Left lung (tissue), 14 donors: ENCODE measurements at places on chromosomes 3 and 15. TPM values are rescaled to one million over a fixed set of nuclear protein-coding genes. Genes with fewer than 3 reads are reported as not detected.

The ADGRG7 gene
- total RNA-seq = not detected

The FAM107A gene
- 9.2 TPM for total RNA-seq

The LTF gene
- 113 TPM for total RNA-seq

The HIGD2B gene
- 0.24 TPM for total RNA-seq

The SH2D7 gene
- total RNA-seq = not detected

The LIPH gene
- 76.0 TPM for total RNA-seq

DNA sequence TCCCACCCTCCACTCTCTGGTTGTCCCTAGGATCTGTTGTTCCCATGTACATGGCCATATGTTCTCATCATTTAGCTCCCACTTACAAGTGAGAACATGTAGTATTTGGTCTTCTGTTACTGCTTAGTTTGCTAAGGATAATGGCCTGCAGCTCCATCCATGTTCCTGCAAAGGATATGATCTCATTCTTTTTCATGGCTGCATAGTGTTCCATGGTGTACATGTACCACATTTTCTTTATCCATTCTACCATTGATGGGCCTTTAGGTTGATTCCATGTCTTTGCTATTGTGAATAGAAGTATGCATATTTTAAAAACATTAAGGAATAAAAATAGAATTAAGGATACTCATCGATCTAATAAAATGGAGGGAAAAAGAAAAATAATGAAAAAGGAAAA, 278.4 kb downstream of the MBNL1 start:
- no peak overlapping the region for H3K27ac ChIP-seq
- no peaks in the 10 kb centered on the region for H3K4me1 ChIP-seq
- no peak for DNase-seq
- no peaks in the 10 kb centered on the region for H3K36me3 ChIP-seq

DNA sequence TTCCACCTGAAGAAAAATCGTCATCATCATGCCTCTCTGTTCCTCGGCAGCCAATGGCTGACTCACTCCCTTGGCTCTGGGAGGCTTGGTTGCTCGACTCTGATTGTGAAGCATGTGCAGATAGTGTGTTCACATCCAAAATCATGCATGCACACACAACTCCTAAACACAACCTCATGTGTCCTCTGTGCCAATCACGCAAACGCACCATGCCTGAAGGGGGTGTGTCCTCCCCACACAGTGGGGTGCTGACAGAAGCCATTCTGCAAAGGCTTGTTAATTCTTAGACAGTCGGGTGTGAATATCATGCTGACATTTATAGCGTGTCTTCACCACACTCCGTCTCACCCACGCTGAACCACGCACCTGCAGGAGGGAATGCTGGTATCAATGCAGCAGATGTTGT, 11.4 kb upstream of the CCDC174 start:
- no peaks in the 10 kb centered on the region for H3K4me1 ChIP-seq
- DNase-seq = no peak
- H3K27me3 ChIP-seq = no peaks in the 10 kb centered on the region
- no peak overlapping the region for H3K4me3 ChIP-seq
- H3K36me3 ChIP-seq = no peaks in the 10 kb centered on the region

GRCh38 chr3:14522129-14522691, 17.9 kb downstream of the GRIP2 start:
- H3K36me3 ChIP-seq = no peaks in the 10 kb centered on the region
- DNase-seq = no peak
- no peaks in the 10 kb centered on the region for H3K27me3 ChIP-seq
- no peak overlapping the region for H3K27ac ChIP-seq
- H3K4me3 ChIP-seq = no peak overlapping the region

GRCh38 chr3:100331660-100332059, 2.9 kb upstream of the NIT2 start:
- no peak overlapping the region for H3K4me3 ChIP-seq
- H3K27me3 ChIP-seq = no peaks in the 10 kb centered on the region
- no peak for DNase-seq

GRCh38 chr3:106428565-106428994, 559.8 kb upstream of the CBLB start:
- H3K27me3 ChIP-seq = no peaks in the 10 kb centered on the region
- no peaks in the 10 kb centered on the region for H3K36me3 ChIP-seq
- peak; percentile 24 for DNase-seq
- H3K27ac ChIP-seq = no peak overlapping the region
- no peak overlapping the region for H3K4me3 ChIP-seq

- H3K4me3 ChIP-seq = no peak overlapping the region
- no peaks in the 10 kb centered on the region for H3K27me3 ChIP-seq
- H3K36me3 ChIP-seq = no peaks in the 10 kb centered on the region
- no peak overlapping the region for H3K27ac ChIP-seq
Observed at GRCh38 chr3:184651904-184652303, 60.0 kb downstream of the MAGEF1 start.

GRCh38 chr3:187736418-187736871, 8.8 kb downstream of the BCL6 start:
- peaks cover 45% of the 10 kb centered on the region for H3K36me3 ChIP-seq
- no peaks in the 10 kb centered on the region for H3K27me3 ChIP-seq
- H3K4me3 ChIP-seq = no peak overlapping the region
- peaks cover 27% of the 10 kb centered on the region for H3K4me1 ChIP-seq

- H3K36me3 ChIP-seq = no peaks in the 10 kb centered on the region
- no peaks in the 10 kb centered on the region for H3K27me3 ChIP-seq
- no peak overlapping the region for H3K27ac ChIP-seq
Observed at GRCh38 chr3:37703626-37704025, 158.1 kb upstream of the CTDSPL start.

DNA sequence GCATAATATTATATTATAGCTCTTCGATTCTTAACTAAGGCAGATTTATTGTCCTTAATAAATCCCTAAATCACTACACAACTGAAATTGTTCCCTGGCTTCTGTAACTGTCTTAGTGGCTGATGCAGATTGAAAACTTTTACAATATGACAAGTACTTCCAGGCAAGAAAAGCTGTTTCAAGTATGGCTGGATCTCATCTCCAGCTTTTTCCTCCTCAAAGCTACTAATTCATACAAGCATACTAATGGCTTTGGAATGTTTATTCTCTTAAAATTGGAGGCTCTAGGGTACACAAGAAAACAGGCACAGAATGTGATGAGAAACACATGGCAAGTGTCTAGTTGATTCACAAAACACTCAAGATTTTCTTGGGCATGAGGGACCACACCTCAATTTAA, 351.5 kb upstream of the ICE2 start:
- H3K4me3 ChIP-seq = no peak overlapping the region
- H3K4me1 ChIP-seq = no peaks in the 10 kb centered on the region
- no peak for DNase-seq
- no peak overlapping the region for H3K27ac ChIP-seq
- H3K27me3 ChIP-seq = no peaks in the 10 kb centered on the region

DNA sequence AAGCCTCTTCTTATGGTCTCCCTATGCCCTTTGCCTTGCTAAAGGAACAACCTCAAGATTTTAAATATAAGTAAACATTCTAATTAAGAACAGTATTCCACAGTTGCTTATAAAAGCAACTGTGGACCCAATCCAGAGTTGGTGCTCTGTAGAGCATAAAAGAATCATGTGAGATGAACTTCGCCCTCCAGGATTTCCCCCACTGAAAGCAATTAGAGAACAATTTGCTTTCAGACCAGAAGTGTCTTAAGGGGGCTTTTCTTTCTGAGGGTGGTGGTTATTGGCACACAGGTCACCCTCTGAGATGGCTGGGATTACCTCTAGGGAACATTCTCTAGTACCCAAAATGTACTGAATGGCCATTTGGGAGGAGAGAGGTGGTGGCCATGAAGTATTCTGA, 10.6 kb downstream of the ZNF592 start:
- H3K27ac ChIP-seq = no peak overlapping the region
- H3K4me3 ChIP-seq = no peak overlapping the region
- no peaks in the 10 kb centered on the region for H3K36me3 ChIP-seq
- no peaks in the 10 kb centered on the region for H3K27me3 ChIP-seq

- H3K27ac ChIP-seq = peak overlapping the region; percentile 67
- peak overlapping the region; percentile 47 for H3K4me3 ChIP-seq
- H3K36me3 ChIP-seq = no peaks in the 10 kb centered on the region
- peak; percentile 71 for DNase-seq
- peaks cover 3% of the 10 kb centered on the region for H3K4me1 ChIP-seq
Observed at GRCh38 chr15:39579487-39580116, 1.3 kb upstream of the THBS1 start.

- peaks cover 25% of the 10 kb centered on the region for H3K27me3 ChIP-seq
- H3K36me3 ChIP-seq = no peaks in the 10 kb centered on the region
- no peak overlapping the region for H3K4me3 ChIP-seq
- no peak for DNase-seq
- no peak overlapping the region for H3K27ac ChIP-seq
Observed at GRCh38 chr3:11050666-11051323, 58.2 kb downstream of the SLC6A1 start.

GRCh38 chr3:137692803-137693431, 71.2 kb upstream of the SOX14 start:
- H3K27me3 ChIP-seq = no peaks in the 10 kb centered on the region
- no peaks in the 10 kb centered on the region for H3K36me3 ChIP-seq
- no peaks in the 10 kb centered on the region for H3K4me1 ChIP-seq
- DNase-seq = peak; percentile 15
- H3K4me3 ChIP-seq = no peak overlapping the region
- no peak overlapping the region for H3K27ac ChIP-seq

DNA sequence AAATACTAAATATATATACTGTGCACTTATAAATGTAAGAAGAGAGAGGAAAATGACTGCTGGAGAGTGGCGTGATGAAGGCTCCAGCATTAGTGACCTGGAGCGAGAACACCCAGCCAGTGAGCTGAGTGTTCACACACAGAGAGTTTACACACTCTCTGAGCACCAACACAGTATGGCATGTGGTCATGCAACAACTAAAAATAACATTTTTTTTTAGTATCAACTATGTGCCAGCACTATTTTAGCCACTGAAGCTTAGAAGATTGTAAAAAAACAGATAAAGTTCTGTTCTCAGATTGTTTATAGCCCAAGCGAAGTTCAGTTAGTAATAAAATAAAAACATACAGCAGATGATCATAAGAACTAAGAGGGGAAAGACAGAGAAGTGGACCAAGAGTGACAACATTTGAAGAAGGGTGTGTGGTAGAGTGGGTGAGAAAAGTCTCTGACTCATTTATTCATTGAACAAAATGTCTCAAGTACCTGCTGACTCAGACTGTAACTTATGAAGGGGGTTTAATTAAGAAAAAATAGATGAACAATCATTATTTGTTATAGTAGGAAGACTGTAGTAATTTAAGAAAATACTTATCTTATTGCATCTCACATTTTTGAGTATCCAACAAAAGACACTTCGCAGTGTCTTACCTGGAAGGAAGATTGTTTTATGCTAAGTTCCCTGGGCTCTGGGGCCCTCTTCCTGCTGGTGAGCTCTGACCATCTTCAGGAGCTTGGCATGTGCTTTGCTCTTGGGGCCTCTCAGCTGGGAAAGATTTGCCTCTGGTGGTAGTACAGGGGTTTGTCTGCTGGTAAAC, 43.8 kb downstream of the GAP43 start:
- H3K27ac ChIP-seq = no peak overlapping the region
- no peak overlapping the region for H3K4me3 ChIP-seq
- H3K4me1 ChIP-seq = no peaks in the 10 kb centered on the region
- no peaks in the 10 kb centered on the region for H3K36me3 ChIP-seq

DNA sequence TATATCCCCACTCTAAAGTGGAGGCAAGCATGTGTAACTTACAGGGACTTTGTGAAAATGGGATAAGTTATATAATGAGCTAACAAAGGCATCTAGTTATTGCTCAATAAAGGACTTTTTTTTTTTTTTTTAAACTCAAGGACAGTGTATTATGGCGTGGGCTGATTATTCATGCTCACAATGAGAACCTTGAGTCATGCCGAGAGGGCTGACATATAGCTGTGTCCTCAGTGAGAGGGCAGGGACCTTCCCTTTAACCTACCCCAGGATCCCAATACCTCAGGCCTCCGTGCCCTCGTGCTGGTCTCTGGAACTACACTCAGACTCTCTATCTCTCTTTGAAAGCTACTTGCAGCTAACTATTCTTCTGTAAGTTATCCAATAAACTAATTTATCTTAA, 319.9 kb upstream of the ICE2 start:
- no peaks in the 10 kb centered on the region for H3K36me3 ChIP-seq
- no peak for DNase-seq

DNA sequence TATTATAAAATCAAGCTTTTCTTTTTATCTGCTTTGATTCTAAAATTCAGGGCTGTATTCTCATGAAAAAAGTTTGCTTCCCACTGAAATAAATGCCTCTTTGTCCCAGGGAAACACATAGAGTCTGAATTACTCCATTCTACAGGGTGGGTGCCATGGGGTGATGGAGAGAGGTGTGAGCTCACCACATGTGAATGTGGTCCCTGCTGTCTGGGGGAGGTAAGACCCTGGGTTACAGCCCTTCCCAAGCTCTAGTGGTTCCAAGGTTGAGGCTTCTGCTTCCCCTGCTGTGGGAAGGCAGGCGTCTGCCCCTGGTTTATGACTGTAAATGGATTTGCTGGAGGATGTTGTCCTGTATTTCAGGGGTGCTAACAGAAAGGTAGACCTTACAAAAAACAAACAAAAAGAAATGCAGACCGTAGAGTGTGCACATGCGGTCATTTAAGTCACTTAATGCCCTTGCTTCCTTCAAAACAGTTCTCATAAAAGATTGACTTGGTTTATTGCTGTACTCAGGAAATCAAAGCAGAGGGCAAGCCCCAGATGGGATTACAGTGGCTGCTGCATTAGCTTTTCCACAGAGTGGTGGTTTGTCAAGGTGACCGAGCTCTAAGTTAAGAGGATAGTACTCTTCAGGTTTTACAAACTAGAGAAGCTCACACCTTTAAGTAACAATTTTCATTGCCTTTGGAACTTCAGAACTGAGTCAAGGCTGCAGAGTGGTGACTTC, 49.2 kb downstream of the CTDSPL start:
- H3K4me1 ChIP-seq = peaks cover 11% of the 10 kb centered on the region
- H3K4me3 ChIP-seq = no peak overlapping the region
- H3K36me3 ChIP-seq = no peaks in the 10 kb centered on the region
- no peaks in the 10 kb centered on the region for H3K27me3 ChIP-seq
- no peak overlapping the region for H3K27ac ChIP-seq
- no peak for DNase-seq

GRCh38 chr15:64282701-64283100, 73.3 kb downstream of the CSNK1G1 start:
- peaks cover 10% of the 10 kb centered on the region for H3K36me3 ChIP-seq
- peaks cover 14% of the 10 kb centered on the region for H3K4me1 ChIP-seq
- no peak overlapping the region for H3K27ac ChIP-seq
- no peak overlapping the region for H3K4me3 ChIP-seq
- no peaks in the 10 kb centered on the region for H3K27me3 ChIP-seq

DNA sequence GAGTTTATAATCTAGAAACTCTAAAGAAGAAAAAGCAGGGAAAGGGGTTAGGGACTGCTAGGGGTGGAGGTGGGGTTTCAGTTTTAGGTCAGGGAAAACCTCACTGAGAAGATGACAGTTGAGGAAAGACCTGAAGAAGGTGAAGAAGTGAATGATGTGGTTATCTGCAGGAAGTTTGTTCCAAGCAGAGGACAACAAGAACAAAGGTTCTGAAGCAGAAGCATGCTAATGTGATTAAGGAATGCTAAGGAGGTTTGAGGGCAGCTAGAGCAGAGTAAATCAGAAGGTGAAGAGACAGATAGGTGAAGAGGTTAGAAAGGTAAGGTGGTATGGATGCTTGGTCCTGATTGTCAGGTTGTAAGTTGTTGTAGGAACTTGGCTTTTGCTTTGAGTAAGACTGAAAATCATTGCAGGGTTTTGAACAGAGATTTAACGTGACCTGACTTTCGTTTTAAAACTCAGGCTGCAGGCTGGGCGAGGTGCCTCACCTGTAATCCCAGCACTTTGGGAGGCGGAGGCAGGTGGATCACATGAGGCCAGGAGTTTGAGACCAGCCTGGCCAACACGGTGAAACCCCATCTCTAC, 8.6 kb downstream of the OXSR1 start:
- no peaks in the 10 kb centered on the region for H3K36me3 ChIP-seq
- H3K27me3 ChIP-seq = no peaks in the 10 kb centered on the region
- H3K4me3 ChIP-seq = no peak overlapping the region
- DNase-seq = no peak
- H3K4me1 ChIP-seq = no peaks in the 10 kb centered on the region
- no peak overlapping the region for H3K27ac ChIP-seq
